ENCODE measurements at places on chromosomes 2 and 18.

DNA sequence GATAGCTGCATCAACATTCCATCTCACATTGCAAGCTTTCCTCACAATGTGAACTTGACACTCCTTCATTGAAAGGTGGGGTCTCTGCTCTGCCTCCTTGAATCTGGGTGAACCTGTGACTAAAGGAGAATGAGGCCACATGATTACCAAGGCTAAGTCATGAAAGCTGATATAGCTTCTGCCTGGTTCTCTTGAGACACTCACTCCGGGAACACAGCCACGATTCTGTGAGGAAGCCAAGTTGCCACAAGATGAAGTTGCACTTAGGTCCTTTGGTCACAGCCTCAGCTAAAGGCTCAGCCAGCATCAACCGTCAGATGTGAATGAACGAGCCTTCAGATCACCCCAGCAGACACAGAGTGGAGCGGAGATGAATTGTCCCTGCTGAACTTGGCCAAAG is 94.7 kb upstream of the FAM136A start:
- no peak for DNase-seq

- DNase-seq: no peak
These were observed 88.5 kb downstream of the TGIF1 start for GRCh38 chr18:3538456-3538855.

DNA sequence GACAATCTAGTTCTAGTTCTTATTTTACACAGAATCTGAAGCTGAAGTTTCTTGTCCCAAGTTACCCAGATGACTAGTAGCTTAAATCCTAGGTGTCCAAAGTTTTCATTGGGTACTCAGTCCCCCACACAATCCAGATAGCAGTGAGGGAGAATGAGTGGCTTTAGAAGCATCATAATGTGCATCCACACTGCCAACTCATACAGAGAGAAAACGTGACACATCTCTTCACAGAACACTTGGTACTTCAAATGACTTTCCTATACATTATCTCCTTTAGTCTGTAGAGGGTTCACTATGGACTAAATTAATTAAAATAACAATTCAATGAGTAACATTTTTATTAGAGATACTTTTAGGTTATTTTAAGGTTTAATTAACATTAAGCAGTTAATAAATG is 45.2 kb downstream of the STRADB start:
- no peak for DNase-seq

- no peak for DNase-seq
These were observed 6.4 kb downstream of the TIMM21 start for GRCh38 chr18:74154716-74155115.

DNA sequence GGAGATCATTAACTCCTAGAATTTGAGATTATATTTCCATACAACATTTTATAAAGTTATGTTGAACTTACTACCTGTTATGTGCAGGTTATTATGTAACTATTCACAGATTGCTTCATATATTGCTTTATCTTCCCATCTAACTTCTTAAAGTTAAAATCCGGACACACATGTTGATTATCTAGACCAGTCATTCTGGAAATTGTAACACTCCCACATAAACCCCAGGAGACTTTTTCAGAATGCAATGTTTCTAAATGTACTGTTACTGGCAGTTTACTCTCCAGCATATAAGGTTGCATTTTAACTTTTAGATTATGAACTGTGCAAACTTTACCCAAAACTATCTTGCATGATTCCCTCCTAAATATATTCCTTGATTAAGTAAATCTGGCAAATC is 70.5 kb upstream of the FAM117B start:
- DNase-seq: no peak

DNA sequence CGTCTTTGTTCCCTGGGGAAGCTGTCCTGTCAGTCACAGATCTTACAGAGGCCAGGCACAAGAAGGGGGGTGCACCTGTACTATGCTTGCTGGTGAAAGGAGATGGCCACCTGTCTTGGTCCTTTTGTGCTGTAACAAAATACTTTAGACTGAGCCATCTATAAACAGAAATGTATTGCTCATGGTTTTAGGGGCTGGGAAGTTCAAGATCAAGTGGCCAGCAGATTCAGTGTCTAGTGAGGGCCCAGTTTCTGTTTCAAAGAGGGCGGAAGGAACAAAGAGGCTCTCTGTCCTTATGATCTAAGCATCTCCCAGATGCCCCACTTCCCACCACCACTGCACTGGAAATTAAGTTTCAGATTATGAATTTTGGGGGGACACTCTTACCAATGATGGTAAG is 35.5 kb upstream of the RPL37A start:
- no peak for DNase-seq

DNA sequence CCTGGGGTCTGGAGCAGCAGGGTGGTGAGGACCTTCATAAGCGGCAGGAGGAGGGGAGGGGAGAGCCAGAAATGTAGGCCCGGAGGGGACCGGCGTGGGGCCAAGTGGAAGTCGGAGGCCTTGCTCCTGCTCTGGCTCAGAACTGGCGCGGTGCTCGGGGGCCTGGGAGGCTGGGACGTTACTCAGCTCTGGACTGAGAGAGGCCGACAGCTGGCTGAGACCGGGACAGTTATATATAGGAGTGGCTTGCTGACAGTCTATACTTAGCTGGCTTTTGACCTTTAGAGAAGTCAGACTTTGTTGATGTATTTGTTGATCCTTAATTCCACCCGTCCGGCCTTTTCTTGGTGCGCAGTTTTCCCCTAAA is 15.7 kb downstream of the IGFBP5 start:
- no peak for DNase-seq

GRCh38 chr18:50138181-50139064 is 56.5 kb downstream of the MYO5B start:
- no peak for DNase-seq

DNA sequence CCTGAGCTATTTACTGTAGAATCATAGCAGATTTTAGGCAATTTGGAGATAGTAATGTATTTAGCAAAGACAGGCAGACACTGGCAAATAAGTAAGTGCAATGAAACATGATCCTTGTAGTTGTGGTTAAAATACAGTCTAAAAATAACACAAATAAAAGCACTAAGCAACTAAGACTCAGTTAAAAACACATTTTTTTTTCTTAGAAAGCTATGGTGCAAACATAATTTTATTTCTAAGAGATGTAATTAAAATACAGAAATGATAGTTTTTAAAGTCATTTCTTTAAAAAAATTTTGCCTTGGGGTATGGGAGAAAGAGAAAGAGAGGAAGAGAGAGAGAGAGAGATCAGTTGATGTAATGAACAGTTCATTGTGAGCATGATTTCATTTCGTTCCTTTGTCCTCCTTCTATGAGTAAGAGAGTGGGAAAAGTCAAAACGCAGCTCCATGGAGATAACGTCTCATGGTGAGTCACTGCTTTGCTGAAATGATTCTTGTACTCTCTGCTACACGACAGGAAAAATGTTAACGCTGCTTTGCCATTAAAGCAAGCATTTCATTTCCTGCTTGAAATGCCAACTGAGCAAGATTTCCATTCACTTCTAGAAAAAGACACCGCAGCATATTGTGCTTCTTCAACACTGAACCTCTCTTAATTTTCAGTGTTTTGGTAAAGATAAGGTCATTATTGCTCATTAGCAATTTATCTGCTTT is 61.3 kb upstream of the PGAP1 start:
- no peak for DNase-seq

GRCh38 chr2:148794558-148794957 is 80.5 kb upstream of the KIF5C start:
- DNase-seq: no peak

DNA sequence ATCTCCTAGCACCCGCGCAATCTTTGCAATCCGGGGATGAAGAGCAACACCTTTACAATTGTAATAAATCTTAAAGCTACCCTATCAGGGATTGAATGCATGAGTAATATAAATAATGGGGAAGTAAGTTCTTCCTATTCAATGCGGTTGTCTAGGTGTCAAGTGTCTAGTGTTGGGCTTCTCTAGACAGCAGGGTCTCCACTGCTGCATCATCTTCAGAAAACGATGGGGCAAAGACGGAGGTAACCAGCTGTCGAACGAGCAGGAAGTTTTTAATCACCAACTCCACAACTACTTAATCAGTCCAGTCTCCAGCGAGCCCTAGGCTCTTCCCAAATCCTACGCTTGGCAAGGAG is 573 bp downstream of the STAM2 start:
- DNase-seq: no peak

- peak; percentile 55 for DNase-seq
These were observed 228.1 kb upstream of the TRIB2 start for GRCh38 chr2:12488352-12489318.

GRCh38 chr2:212180408-212181083 is 358.1 kb downstream of the ERBB4 start:
- DNase-seq: no peak

DNA sequence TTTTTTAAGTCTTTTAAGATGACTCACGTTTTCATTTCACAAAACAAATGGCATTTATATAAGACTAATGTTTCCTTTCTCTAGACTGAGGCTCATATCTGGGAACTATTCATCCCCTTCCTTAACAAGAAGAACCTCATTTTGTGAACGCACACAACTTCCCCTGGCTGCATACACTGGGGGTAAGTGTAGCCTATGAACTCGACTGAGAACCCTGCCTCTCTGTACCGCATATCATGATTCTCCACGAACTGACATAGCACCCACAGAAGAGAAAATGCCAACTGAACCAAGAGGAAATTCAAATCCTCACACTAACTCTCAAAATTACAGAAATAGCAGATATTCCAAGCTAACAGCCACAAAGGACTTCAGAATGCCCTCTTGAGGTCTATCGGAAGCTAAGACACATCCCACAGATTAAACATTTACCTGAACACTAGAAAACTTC is 236.7 kb downstream of the TCF4 start:
- no peak for DNase-seq

DNA sequence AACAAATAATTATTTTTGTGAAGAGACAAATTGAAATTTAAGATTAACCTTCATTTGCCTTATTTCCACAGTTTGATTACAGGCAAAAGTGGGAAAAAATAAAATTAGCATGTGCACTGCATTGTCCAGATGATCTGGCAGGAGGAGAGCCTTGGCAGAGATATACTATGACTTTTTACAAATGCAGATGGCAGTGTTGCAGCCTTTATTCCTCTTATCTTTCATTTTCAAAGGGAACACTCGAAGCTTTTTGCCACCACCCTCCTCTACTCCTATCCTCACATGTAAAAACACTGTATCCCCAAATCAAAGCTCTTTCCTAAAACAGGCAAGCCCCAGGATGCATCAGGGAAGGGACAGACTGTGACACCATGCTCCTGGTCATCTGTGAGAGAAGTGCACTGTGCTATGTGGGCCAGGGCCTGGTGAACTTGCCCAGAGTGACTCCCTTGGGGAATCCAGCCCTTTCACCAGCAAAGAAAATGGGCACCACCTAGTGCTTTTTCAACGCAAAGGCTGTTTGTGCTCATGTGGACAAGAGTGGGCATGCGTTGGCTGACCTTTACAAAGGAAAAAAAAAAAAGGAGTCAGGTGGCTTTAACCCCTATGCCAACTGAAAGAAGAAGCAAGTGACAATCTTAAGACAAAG is 74.7 kb upstream of the ETAA1 start:
- no peak for DNase-seq

DNA sequence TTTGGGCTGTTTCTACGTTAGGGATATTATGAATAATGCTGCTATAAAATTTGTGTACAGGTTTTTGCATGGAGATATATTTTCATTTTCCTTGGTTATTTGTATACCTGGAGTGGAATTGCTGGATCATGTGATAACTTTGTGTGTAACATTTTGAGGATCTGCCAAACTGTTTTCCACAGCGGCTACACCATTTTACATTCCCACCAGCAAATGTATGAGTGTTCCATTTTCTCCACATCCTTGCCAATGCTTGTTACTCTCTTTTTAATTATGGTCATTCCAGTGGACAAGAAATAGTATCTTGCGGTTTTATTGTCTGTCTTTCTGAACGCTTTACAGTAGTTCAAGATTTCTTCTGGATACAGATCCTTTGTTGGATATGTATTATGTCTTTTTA is 13.6 kb downstream of the GORASP2 start:
- DNase-seq: no peak

GRCh38 chr2:46555011-46555410 is 75.6 kb downstream of the TMEM247 start:
- peak; percentile 28 for DNase-seq

DNA sequence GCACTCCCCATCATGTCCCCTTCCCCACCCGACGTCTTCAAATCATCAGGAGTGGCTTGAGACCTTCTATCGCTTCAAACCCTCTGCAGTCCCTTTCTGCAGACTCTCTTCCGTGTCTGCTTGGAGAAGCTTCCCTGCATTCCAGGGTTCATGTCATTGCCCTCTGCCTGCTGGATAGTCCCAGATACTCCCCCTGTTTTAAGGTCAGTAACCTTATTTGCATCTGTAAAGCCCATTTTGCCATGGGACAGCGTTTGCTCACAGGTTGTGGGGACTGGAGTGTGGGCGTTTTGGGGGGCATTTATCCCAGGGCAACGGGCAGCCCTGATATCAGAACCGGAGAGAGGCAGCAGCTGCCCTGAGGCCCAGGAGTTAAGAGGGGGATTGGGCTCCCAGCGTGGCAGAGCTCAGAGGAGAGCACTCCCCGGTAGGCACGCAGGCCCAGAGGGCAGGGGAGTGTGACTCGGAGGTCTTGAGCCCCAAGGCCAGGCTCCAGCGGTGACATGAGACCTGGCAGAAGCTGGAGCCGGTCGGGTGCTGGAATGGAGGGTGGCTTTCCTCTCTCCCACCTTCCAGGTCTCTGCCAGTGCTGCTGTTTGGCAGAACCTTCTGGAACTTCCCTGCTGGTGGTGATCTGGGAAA is 73.8 kb downstream of the RTP5 start:
- no peak for DNase-seq

DNA sequence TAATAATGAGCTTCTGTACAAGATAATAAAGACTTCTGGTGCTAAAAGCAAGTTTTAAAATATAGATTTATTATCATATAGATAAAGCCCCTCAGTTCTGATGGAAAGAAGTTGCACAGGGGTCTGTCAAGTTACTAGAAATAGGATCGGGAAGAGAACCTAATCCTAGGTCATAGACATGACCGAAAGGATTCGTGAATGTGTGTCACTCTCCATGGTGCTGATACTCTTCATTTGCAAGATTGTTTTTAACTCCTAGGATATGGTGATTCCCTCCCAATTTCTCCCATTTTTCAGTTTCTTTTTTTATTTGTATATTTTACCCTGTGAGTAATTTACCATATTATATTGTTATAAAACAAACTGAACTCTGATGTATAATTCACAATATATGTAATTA is 58.9 kb upstream of the CTNNA2 start:
- no peak for DNase-seq

Measured in activated gamma-delta T cell treated with Interleukin-2 at 50 U/mL for 16 hours (primary cell).